ENCODE measurements at places on chromosomes 4 and X. TPM values are rescaled to one million over a fixed set of nuclear protein-coding genes. Genes with fewer than 3 reads are reported as not detected.

The TECRL gene
- not detected for total RNA-seq

- H3K27me3 ChIP-seq = no peaks in the 10 kb centered on the region
- H3K4me1 ChIP-seq = peaks cover 10% of the 10 kb centered on the region
- DNase-seq = no peak
Observed at GRCh38 chr4:122156819-122157218, 4.7 kb downstream of the BLTP1 start.

DNA sequence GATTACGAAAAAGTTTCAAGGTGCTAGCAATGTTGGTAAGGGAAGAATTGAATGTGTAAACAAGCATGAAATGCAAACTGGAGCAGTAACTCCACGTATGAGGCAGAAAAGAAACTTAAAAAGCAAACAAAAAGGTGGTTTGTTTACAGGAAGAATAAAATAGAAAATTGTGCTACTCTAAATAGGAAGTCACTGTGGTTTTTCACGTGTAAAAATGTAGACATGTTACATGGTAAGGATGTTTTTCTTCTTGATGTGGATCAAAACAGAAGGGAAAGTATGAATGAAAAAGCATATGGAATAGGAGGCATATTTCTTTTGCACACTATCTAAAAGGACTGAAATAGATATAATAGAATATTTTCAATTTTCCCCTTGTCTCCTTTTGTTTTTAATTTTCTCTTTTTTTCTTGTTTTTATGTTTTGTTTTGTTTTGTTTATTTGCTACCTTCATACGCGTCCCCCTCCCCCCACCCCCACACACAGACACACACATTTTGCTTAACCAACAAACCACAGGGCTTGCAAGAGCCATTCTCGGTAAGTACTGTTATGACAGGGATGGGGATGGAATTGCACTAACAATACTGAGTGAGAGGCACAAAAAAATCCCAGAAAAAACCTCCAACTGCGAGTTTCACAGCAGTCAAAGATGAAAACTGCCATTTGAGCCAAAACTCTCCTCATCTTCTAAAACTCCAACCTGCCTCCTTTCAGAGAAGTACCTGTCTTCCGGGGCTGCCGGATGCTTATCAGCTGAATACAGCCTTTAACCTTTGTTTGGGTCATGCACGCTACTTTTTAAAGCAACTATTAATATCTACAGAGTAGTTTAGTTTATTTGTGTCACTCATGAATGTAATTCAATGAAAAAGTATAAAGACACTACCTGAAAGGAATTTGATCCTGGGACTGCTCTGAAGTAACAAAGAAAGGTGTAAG lies 135.8 kb downstream of the IL15 start:
- DNase-seq = no peak
- no peak overlapping the region for H3K27ac ChIP-seq
- no peak overlapping the region for H3K4me3 ChIP-seq
- no peaks in the 10 kb centered on the region for H3K4me1 ChIP-seq

GRCh38 chr4:174181827-174182226 lies 101.6 kb downstream of the FBXO8 start:
- no peak overlapping the region for H3K27ac ChIP-seq
- H3K36me3 ChIP-seq = no peaks in the 10 kb centered on the region
- no peak for DNase-seq
- no peaks in the 10 kb centered on the region for H3K27me3 ChIP-seq
- peaks cover 18% of the 10 kb centered on the region for H3K4me1 ChIP-seq

DNA sequence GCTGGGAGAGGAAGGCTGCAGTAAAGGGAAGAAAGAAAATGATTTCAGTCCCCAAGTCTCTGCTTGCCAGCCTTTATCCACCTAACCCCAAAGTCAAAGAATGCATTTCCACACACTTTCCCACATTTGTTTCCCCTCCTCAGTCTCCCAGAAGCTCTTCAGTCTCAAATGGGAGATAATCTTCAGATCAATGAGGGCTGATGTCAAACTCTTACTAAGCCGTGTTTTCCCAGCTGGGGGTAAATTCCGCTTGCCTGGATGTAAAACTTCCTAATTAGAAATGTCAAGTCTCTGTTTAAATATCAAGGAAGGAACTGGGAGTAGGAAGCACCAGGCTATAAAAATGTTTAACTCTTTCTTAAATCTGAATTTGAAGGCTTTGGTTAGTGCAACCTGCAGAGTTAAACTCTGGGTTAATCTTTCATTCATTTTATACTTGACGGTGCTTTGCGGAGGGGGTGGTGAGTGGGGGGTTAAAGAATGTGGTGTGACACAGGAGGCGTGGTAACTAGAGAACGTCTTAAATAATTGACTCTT lies 601.4 kb upstream of the ACTRT1 start:
- H3K27ac ChIP-seq = no peak overlapping the region
- no peak overlapping the region for H3K4me3 ChIP-seq
- H3K36me3 ChIP-seq = no peaks in the 10 kb centered on the region
- no peaks in the 10 kb centered on the region for H3K27me3 ChIP-seq
- DNase-seq = no peak

DNA sequence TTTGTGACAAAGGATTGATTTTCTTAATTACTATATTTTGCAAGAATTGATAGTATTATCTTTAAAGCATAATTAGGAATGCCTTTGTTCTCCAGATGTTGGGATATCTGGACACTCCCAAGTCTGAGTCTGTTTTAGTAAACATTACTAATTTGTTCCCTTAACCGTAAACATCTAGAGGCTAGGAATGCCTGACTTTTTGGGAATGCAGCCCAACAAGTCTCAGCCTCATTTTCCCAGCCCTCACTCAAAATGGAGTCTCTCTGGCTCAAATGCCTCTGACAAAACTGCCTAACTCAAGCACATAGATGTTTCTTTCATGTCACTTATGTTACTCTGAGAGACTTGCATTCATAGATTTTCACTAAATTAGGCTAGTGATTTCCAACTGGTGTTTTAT lies 297.0 kb upstream of the CLNK start:
- H3K4me3 ChIP-seq = no peak overlapping the region
- H3K36me3 ChIP-seq = no peaks in the 10 kb centered on the region
- no peaks in the 10 kb centered on the region for H3K4me1 ChIP-seq
- H3K27ac ChIP-seq = no peak overlapping the region

DNA sequence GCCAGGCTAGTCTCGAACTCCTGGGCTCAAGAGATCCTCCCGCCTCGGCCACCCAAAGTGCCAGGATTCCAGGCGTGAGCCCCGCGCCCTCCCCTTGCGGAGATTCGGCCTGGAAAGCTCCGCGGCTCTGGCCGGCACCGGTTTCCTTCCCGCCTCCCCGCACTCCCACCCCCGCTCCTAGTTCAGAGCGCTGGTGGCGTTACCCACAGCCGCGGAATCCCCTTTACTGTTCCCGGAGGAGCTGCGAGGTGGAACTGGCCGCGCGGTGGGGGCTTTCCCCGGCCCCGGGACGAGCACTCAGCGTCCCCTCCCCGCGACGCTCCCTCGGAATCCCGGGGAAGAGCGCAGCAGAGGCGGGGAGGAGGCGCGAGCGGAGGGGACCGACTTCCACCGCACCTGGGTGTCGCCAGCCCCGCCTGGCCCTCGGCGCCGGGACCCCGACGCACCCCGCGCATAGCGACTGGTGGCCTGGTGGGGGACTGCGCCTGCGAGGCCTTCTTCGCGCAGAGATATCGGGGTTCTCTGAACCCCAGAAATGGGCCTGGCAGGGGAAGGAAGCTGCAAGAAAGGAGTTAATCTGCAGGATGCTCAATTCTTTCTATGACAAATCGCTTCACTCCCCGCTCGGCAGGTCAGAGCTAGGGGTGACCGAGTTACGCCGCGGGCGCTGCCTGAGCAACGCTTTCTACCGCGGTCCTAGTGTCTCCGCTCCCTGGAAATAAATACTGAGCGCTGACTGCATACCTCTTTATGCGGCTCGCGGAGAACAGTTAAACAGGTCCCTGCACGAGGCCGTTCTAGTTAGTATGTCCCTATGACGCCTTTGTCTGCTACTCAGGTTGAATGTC lies 14.6 kb upstream of the SLC25A4 start:
- H3K4me1 ChIP-seq = peaks cover 7% of the 10 kb centered on the region
- H3K27me3 ChIP-seq = no peaks in the 10 kb centered on the region
- no peaks in the 10 kb centered on the region for H3K36me3 ChIP-seq
- no peak for DNase-seq
- peak overlapping the region; percentile 78 for H3K27ac ChIP-seq

All from thoracic aorta (tissue), 2 donors.